Effector memory CD4-positive, alpha-beta T cell (primary cell): ENCODE measurements at places on chromosomes 7 and 10.

GRCh38 chr7:76165106-76165972, 36.4 kb upstream of the SRRM3 start:
- DNase-seq = no peak

DNA sequence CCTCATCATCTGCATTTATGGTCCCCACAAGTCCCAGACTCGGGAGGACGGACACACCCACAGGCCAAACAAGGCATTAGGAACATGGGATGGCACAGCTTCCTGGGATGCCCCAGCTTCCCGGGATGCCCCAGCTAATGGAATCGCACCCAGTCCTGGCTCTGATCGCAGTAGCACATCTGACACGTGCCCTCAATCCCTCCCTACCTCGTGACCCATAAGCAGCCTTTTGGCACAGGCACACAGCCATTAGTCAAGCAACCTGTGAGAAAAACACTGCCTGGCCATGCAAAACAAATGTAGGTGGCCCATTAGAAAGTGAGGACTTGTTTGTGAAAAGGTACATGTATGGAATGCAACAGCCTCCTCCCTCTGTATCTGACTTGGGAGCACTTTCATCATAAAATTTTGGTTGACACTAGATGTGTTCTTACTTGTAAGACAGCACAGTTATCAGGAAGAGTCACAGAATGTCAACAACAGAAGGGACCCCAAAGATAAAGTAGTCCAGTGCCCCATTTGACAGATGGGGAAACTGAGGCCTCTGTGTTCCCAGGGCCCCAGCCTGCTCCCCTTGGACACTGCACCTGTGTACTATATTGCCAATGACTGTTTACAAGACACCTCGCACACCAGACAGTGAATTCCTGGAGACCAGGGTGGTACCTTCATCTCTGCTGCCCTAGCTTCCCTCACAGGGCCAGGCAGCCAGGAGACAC, 34.4 kb downstream of the DLG5 start:
- DNase-seq = no peak

GRCh38 chr10:77357611-77358310, 279.8 kb downstream of the KCNMA1 start:
- DNase-seq = no peak

DNA sequence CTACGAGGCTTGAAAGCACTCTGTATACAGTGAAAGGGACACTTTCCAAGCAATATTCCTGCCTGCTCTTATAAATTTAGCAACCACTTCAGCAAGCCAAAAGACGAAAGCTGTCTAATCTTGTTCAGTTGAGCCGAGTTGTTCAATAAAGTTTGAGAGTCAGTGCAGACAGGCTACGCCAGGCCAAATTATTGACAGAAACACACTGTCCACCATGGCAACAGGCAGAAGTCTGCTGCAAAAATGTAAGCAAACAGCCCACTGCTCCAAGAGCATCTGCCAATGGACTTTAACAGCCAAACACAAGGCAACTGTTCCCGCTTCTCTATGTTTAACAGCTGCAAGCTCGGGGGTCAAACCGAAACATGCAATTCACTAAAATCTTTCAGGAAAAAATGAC, 85.7 kb downstream of the GLI3 start:
- DNase-seq = no peak

DNA sequence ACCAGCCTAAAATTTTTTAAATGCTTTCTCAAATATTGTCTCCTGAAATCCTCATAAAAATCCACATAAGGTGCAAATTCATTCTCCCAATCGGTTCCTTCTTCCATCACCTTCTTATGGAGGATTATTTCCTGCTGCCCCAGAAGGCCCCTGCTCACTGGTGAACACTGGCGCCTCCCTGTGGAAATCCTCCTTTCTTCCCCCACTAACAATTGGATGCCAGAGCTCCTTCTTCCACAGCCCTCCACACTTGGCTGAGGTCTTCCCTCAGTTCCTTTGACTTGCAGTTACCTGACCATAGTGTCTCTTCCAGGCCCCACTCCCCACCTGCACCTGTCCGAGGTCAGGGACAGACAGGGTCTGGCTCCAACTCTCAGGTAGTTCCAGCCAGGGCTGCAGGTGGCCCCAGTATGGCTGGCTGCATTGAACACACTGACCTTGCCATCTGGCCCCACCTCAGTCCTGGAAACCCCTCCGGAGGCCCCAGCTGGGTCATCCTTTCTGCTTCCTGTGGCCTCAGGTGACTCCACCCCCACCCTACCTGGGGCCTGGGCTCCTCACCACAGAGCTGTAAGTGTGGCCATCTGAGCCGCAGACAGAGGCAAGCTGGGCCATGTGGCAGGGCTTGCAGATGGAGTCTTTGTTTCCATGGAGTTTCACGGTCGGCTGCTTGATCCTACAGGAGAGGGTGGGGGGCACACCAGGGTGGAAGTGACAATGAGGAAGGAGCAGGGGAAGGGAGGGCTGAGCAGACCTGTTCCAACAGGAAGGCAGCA, 18.4 kb downstream of the SPOCK2 start:
- DNase-seq = no peak

DNA sequence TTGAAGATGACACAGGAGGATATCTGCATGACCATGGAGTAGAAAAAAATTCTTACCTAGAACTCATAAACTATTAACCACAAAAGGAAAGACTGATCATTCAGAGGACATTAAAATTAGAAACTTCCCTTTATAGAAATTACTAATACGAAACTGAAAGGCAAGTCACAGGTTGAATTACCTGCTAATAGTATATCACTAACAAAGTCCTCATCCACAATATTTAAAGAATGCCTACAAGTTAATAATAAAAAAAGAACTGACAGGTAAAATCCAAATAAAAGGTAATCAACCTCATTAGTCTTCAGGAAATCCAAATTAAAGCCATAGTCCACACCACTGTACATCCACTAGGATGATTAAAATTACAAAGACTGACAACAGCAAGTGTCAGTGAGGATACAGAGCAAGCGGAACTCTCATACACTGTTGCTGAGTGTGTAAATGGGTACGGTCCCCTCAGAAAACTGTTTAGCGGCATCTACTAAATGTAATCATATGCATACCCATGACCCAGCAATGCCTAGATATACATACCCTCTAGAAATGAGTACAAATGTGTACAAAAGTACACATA, 71.2 kb downstream of the ARHGAP21 start:
- DNase-seq = no peak

- no peak for DNase-seq
Measured at GRCh38 chr7:80537091-80537490, 25.2 kb upstream of the GNAT3 start.

DNA sequence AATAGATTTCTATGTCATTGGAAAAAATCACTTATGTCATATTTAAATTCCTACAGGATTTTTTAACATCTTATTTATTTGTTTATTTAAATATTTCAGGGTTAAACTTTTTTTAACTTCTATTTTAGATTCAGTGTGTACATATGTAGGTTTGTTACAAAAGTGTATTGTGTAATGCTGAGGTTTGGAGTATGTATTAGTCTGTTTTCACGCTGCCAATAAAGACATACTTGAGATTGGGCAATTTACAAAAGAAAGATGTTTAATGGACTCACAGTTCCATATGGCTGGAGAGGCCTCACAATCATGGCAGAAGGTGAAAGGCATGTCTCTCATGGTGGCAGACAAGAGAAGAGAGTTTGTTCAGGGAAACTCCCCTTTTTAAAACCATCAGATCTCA, 65.4 kb downstream of the MGAM2 start:
- DNase-seq = no peak

DNA sequence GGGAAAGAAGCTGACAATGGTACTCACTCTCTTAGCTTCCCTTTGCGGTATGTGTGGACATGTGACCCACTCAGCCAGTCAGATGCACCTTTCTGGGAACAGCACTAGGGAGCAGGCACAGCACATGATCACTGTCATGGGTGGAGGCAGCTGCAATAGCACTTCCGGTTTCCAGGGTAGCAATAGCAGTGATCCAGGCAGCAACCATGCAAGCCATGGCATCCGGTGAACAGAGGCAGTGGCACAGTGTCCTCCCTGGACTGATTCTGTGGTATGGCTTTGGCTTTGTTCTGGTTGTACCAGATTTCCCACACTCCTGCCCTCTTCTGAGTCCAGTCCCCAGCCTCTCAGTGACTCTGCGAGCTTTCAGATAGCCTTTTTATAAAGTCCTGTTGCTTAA, 86.8 kb upstream of the NAMPT start:
- DNase-seq = no peak

DNA sequence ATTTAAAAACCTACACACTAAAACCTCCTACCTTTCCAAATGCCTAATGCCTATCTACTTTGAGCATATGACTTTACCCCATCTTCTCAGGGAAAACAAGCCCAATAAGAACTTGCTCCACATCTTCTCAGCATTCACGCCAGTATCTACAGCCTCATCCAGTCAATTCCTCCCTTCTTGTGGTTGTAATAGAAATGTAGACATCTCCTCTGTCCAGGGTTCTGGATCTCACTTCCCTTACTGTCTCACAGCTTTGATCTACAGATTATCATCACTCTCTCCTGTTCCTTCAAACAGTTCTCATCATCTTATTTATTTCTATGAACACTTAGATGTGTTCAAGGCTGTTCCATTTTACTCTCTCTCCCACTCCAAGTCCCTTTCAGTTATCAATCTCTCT, 70.4 kb upstream of the NOBOX start:
- DNase-seq = no peak

- DNase-seq = no peak
Measured at GRCh38 chr7:145978769-145979168, 137.8 kb upstream of the CNTNAP2 start.

- DNase-seq = no peak
Measured at GRCh38 chr10:78321500-78321899, 287.8 kb downstream of the RPS24 start.

GRCh38 chr7:20895563-20895962, 108.9 kb upstream of the SP8 start:
- DNase-seq = no peak

GRCh38 chr7:21942955-21943354, 2.7 kb downstream of the CDCA7L start:
- DNase-seq = no peak

GRCh38 chr7:155660758-155661093, 16.3 kb downstream of the RBM33 start:
- no peak for DNase-seq

DNA sequence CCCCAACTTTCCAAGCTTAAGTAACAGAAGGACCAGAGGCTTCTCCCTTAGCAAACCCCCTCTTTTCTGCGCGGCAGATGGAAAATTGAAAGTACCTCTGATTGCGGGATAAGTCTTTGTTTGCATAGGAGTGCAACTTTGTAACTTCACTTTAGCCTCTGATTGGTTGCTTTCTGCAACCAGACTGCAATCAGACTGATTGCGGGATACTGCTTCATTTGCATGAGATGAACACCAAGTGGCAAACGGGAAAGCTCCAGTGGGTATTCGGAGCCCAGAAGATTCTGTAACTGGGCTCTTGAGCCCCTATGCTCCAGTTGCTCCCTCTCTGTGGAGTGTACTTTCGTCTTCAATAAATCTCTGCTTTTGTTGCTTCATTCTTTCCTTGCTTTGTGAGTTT, 260.6 kb downstream of the BAMBI start:
- no peak for DNase-seq

DNA sequence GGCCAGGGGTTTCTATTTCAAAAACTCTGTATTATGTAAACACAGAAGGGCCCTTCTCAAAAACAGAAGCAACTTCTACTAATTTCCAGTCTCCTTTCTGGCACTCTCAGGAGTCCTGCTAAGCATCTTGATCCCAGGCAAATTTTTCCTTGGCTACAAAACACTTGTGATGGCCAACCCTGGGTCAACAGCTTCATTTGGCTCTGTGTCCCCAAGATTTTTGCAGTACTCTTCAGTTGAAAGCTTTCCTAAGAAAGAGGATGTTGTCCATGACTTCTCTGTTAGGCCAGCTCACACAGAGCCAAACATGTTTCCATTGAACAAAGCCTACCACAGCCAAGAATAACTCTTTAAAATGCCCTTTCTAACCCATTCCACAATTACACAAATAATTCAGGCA, 99.0 kb upstream of the EGR2 start:
- no peak for DNase-seq

- DNase-seq = peak; percentile 70
Measured at GRCh38 chr10:87095236-87095945, 385 bp downstream of the SHLD2 start.

DNA sequence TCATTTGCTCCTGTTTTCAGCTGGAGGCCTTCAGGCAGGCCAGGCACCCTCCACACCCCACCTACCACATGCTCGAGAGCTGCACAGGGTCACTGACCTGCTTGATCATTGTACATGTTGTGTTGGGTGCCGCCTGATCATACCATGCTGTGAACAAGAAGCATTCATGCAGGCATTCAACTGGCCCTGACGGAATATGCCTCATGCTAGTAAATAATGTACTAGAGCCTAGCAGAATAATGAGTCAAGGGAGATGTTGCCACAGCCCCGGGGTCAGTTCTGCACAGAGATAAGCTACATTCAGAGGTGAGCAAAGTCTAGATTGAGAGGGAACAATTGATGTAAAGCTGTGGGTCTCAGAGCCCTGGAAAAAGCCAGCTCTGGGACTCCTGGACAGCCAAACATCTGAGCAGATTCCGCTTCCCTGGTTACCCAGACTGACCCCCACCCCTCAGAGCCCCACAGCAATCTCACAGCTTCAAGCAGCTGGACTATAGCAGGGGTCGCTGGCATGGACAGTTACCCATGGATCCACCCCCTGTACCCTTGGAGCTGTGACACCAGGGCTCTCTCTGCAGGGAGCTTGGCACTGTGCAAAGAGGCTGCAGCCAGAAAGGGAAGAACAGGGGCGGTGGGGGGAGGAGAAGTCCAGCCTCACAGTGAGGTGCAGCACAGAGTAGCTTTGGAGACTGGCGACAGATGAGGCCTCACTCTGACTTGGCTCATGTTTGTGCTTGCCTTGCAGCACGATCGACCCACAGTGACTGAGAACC, 86.6 kb downstream of the FRMPD2 start:
- DNase-seq = no peak

DNA sequence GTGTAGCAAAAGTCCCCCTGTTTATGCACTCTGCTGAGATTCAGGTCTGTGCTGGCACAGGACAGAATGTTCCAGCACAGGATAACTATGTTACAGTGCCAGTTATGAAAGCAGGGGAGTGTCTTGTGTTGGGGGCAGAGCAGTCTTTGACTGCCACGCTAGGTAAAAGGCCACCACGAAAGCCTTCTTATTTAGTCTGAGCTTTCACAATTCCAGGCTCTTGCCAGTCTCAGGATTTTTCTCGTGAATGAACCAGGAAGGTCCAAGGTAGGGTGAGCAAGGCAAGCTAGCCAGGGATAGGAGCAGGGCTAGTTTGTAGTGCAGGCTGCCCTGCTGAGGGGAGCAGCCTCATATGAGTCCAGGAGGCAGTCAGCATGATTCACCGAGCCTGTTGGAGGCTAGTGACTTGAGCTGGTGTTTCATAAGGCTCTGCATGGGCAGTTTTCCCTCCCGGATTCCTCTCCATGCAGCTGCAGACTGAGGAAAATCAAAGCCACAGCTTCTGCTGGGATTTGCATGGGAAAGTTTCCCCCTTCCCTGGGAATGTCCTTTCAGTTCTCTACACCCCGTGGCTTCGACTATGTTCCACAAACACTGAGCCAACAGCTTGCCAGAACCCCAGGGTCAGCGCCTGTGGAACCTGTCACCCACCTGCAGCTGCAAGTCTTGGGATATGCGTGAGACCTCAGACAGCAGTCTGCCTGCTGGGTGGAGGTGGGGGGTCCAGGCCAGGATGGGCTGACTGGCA, 112.3 kb downstream of the JCAD start:
- no peak for DNase-seq
